OCI-LY7 (cell line): ENCODE measurements at places on chromosomes 16 and 17. TPM values are rescaled to one million over a fixed set of nuclear protein-coding genes. Genes with fewer than 3 reads are reported as not detected.

DNA sequence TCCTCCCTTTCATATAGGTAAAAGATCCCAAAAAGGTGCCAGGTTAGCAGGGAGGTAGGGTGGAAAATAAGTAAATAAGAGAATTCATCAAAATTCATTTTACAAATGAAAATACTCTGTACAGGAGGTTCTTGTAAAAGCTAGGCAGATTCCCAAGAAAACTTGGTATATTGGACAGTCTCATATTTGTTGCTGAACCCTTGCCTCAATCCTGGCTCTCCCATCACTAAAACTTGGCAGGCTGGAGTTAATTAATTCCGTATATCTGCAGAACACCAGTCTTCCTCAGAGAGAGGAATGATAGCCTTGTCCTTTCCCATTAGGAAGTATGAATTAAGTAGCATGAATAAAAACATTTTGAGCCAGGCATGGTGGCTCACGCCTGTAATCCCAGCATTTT, 66.2 kb upstream of the MTMR4 start:
- no peak for DNase-seq

DNA sequence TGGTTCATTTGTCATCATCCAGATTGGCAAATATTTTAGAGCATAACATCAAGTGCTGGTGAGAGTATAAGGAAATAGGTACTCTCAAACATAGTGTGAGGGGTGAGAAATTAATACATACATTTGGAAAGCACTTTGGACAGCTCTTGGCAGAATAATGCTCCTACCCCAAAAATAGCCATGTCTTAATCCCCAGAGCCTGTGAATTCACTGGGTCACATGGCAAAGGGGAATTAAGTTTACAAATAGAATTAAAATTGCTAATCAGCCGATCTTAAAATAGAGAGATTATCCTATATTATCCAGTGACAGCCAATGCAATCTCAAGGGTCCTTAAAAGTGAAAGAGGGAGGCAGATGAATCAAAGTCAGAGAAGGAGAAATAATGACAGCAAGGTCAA, 38.8 kb upstream of the ANKFN1 start:
- no peak for DNase-seq

DNA sequence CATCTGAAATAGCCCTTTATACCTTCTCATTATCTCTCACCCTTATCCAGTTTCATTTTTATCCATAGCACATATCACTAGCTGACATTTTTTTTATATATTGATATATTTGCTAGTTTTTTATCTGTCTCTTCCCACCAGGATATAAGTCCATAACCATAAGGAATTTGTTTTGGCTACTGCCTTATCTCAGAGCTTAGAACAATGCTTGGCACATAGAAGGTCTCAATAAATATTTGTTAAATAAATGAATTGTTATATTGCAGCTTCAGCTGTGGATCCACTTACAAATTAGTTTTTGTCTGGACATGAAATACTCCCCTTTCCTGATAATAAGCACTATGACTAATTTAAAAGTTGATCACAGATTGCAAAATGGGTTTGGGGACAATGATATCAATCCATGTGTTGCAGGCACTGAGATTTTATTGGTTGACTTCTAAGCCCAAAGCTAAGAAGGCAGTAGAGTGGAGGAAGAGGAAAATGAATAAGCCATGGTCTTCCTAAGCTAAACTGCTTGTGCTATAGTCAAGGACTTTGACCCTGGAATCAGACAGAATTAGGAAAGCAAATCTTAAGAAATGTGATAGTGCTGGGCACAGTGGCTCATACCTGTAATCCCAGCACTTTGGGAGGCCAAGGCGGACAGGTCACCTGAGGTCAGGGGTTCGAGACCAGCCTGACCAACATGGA, 31.9 kb upstream of the YPEL2 start:
- no peak for DNase-seq

DNA sequence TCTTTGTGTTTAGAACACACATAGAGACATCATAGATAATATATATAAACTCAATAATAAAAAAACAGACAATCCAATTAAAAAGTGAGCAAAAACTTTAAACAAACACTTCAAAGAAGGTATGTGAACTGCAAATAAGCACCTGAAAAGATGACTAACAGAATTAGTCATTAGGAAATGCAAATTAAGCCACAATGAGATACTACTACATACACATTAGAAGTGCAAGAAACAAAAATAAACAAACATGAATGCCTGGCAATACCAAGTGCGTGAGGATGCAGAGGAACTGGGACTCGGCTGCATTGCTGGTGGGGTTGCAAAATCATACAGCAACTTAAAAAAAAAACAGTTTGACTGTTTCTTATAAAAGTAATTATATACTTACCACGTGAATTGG, 799.0 kb downstream of the KCNJ2 start:
- no peak for DNase-seq

The DPH1 gene
- total RNA-seq, result 35.1 and 42.6 TPM in 2 replicates

The HCRT gene
- not detected in 2 replicates for total RNA-seq

- DNase-seq, result no peak
These were observed 9.3 kb downstream of the CCDC102A start for GRCh38 chr16:57527027-57527426.

- no peak for DNase-seq
These were observed 6.1 kb upstream of the KRT10 start for GRCh38 chr17:40828454-40829044.

DNA sequence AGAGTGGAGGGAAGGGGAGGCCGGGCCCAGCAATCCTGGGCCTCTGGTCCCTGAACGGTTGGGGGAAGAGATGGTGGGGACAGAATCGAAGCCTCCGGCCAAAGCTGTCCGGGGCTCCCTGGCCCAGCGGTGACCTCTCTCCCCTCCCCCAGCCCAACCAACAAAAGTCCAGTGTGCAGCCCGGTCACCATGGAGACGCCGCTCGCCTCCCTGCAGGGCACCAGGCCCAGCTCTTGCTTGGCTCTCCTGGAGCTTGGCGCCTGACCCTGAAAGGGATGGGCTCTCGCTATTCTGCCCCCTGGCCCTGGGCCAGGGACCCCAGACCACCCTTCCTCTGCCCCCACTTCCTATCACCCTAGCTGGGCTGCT, 1.3 kb downstream of the METRN start:
- no peak for DNase-seq

The ADAP2 gene
- 2.6 and 2.8 TPM in 2 replicates for total RNA-seq

The TCAP gene
- 2.7 TPM in 2 replicates for total RNA-seq

GRCh38 chr17:30952638-30953393, 18.0 kb upstream of the RNF135 start:
- peak; percentile 34 for DNase-seq

DNA sequence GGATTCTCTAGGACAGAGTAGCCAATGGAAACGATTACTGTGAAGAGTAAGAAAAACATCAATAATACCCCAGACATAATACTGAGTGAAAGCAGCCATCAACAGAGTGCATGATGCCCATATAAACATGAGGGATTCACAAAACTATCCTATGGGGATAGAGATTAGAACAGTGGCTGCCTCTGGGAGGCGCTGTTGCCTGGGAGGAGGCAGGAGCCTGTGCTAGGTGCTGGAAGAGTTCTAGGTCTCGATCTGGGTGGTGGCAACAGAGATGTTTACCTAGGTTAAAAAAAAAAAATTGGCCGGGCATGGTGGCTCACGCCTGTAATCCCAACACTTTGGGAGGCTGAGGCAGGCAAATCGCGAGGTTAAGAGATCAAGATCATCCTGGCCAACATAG, 7.9 kb downstream of the FA2H start:
- no peak for DNase-seq

GRCh38 chr17:34654276-34654880, 75.0 kb downstream of the TMEM132E start:
- DNase-seq, result no peak

DNA sequence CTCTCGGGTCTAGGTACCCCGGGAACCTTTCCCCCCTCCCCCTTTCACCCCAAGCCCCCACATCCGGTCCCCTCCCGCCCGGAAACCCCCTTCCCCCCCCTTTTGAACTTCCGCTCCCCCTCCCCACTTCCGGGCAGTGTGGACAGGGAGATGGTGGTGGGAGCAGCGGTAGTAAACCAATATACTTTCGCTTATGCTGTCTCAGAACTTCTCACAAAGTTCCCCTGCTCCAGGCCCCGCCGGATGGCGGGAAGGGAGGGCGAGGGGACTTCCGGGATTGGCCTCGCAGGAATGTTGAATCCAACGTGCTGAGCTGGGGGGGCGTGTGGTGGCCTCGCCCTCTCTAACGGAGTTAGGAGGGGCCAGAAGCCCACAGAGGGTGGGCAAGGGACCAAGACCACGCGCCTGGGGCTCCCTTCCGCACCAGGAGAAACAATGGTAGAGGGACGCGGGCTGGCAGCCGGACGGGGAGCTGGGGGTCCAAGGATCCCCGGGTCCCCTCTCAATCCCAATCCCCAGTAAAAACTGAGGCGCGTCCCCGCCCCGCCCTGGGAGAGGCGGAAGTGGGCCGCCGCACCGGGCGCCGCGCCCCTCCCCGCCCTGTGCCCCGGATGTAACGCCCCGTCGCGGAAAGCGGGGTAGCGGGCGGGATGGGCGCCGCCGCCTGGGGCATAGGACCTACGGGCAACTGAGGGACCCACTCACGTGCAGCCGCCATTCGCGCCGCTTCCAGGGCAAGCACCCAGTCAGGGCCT, 742 bp downstream of the PFN1 start:
- DNase-seq, result peak; percentile 77

DNA sequence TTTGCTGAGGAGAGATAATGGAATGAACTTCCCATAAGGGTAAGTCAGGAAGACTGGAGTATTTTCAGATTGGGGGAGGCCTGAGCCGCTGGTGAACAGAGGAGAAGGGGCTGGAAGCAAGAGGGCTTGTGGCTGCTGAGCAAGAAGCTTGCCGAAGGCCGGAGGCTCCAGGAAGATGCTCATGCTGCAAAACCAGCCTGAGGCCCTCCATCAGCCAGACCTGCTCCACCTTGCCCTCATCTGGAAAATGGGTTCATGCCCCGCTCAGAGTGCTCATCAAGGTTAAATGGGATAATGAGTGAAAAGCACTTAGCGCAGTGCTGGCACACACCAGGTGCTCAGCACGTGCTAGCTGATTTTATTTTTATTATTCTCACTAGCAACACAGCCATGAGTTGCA, 5.5 kb upstream of the ASGR1 start:
- DNase-seq, result no peak

The IRX5 gene
- 5.0 and 5.1 TPM in 2 replicates for total RNA-seq

GRCh38 chr16:15810949-15811348, 45.9 kb downstream of the MYH11 start:
- no peak for DNase-seq

DNA sequence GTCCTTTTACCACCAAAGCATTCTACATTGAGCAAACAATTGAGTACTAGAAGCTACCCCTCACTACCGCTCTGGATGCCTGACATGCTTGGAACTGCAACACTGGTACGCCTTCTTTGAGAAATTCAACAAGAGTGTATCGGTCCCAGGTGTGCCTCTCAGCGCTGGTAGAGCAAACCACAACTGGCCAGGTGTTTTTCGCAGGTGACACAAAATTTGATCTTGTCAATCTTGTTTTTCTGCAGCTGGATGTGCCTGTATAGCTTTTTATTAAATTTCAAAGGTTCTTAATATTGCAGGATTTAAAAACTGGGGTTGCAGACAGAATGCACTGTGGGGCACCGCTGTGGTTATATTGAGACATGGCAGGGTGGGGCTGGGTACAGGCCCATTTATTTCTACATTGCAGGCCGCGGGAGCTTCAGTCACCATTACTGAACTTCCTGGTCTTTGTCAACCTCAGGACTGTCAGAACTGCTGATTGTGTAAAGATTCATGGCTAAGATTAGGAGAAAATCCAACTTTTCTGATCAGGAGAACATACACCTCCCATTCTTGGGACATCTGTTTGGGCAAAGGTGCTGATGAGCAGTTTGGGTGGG, 4.5 kb upstream of the SNX20 start:
- no peak for DNase-seq

The HOXB9 gene
- total RNA-seq, result not detected in 2 replicates

DNA sequence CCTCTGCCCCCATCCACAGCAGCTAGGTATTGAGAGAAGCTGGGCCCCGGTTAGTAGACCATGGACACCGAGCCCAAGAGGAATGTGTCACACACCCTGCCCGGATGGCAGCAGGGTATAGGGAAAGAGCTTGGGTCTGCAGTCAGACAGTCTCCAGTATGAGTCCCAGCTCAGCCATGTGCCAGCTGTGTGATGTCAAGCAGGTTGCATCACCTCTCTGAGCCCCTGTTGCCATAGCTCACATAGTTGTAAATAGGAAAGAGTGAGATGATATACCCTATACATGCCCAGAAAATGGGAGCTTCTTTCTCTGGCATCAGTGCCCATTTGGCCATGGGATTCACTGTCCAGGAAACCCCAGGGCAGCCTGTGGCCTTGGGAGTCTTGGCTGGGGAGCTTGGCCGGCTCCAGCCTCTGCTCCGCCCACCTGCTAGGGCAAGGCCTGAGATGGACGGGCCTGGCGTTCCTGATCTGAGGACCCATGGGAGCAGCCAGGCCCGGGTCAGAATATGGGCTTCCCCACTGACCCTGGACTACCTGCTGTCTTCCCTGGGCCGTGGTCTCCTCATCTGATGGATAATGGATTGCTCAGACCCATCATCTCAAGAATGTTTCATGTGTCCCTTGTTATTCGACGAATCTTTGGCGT, 13.2 kb downstream of the CD300LG start:
- DNase-seq, result no peak

The FOXO3B gene
- 0.98 and 1.2 TPM in 2 replicates for total RNA-seq

The TBX6 gene
- 3.7 and 4.5 TPM in 2 replicates for total RNA-seq

The OR1F1 gene
- total RNA-seq, result not detected in 2 replicates

DNA sequence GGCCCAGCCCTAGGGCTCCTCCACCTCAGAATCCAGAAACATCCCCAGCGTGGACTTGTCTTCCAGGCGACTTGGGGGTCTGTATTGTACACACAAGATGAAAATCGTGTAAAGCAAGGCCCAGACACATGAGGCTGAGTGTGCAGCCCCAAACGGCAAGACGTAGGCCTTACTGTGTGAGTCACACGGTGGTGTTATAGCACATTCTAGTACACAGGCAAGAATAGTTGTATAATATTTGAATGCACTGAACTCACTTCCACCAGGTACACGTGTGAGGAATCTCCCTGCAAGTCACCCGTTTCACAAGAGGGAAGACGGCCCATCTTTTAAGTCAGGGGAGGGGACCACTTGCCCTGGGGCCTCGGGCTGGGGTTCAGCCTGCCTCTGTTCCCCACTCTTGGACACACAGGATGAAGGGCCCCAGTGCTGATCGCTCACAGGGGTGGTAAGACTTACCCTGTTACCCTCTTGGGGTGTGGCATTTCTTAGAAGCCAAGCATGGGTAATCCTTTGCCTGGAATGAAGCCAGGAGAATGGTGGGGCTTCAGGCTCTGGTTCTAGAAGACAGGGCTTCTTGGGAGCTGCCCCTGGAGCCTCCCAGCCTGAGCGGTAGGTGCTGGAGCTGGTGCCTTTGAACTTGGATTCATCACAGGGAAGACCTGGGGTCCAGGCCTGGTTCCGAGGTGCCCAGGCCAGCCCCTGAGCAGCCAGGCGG, 71.3 kb downstream of the SREBF1 start:
- peak; percentile 51 for DNase-seq

- peak; percentile 69 for DNase-seq
These were observed 9.9 kb downstream of the CCDC182 start for GRCh38 chr17:57735230-57735629.

The SPATA32 gene
- 0.18 TPM in 1 of 2 replicates, not detected in the other for total RNA-seq

The KCNJ18 gene
- not detected in 2 replicates for total RNA-seq

The KRT28 gene
- not detected in 2 replicates for total RNA-seq

The KRTAP4-5 gene
- not detected in 2 replicates for total RNA-seq
